ENCODE measurements at places on chromosomes 1 and 21.

DNA sequence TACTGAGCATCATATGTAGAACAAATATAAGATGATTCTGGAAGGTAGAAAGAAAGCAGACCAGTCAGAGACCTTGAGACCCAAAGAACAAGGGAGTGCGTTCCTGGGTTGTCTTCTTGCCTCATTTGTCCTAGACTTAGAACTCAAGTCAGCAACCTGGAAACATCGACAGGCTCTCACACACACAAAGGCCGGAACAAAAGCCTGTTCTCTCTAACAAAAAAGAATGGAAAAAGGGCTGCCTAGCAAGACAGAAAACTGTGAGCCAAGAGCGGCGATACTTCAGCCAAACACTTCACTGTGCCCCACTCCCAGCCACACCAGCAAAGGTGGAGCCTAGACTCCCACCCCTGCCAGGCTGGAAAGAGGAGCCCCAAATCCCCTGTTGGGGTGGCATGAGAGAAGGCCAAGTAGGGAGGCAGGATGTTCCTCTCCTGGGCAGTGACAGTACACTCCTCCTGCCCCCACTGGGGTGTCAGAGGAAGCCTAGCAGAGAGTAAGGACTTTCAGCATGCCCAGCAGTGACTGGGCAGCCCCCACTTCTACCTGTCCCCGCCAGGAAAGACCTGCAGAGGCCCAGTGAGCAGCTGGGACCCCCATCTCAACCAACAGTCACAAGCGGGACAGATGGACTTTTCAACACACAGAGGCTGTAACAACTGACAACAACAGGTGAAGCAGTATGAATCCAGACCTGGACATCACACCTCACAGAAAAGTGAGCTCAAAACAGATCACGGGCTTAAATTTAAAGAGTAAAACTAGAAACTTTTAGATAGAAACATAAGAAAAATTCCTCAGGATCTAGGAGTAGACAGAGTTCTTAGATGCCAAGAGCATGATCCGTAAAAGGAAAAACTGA, 33.0 kb downstream of the MRAP start:
- no peak for DNase-seq

DNA sequence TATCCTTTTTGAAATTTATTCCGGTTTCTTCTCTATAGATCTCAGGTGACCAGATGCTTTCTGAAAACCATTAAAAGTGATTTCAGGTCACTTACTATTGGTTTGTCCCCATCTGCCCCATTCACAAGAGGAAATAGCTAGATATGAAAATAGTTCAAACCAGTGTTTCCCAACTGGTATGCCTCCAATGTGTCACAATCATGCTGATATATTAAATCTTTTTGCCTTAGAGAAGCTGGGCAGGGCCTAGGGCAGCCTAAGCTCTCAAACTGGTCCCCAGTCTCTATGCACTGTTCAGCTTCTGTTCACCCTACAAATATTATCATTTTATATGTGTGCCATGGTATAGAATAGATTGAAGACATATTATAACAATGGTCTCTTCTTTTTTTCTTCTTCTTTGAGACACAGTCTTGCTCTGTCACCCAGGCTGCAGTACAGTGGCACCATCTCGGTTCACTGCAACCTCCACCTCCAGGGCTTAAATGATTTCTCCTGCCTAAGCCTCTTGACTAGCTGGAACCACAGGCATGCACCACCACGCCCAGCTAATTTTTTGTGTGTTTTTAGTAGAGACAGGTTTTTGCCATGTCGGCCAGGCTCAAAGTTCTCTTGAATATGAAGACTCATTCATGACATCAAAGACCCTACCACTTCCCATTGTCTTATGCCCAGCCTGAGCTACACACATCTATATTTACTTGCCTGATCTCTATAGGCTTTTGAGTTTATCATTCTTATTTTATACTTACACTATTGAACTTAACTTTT, 15.7 kb downstream of the PTPN22 start:
- no peak for DNase-seq

DNA sequence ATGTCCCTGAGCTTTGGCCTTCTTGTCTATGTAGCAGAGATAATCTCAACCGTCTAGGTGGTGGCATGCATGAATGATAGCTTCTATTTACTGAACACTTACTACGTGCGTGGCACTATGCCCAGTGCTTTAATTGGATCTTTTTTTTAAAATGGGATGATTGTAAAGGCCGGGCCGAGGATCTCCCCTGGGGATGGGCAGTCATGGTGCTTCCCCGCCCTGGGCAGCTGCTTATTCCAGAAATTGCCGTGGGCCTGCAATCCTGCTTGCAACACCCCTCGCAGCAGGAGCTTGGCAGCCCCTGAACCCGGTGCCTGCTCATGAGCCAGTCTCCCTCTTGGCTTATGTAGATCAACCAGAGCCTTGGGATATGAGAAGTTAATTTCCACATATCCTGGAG, 360.7 kb downstream of the CAMTA1 start:
- DNase-seq = peak; percentile 40

- no peak for DNase-seq
Measured at GRCh38 chr1:162678439-162678838, 46.2 kb downstream of the DDR2 start.

DNA sequence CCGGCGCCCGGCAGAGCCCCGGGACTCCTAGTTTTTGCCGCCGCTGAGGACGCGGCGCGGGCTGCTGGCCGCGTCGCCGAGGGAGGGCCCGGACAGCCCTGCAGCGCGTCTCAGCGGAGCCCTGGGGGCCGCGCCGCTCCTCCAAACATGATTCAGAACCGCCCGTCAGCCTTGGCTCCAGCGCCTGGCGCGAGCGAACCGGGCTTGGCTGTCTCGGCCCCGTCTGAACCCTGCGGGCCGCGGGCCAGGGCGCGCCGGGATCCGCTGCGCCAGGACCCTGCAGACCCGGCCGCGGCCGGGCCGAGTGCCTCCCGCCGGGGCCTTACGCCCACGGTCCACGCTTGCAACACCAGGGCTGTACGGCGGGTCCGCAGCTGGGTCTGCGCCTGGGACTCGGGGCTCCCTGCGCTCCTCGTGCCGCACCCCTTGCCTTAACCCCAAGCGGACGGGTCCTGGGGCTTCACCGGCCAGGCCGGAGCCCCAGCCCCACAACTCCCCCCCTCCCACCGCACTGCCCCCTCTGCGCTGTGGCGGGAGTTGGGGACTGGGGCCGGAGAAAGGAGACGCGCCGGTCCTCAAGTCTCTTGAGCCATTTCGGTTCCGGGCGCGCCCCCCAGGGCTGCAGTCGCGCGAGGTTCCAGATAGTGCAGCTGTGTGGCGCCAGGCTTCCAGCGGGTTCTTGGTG, 48.4 kb upstream of the CD34 start:
- DNase-seq = no peak

GRCh38 chr21:45443595-45444181, 38.7 kb downstream of the COL18A1 start:
- no peak for DNase-seq

DNA sequence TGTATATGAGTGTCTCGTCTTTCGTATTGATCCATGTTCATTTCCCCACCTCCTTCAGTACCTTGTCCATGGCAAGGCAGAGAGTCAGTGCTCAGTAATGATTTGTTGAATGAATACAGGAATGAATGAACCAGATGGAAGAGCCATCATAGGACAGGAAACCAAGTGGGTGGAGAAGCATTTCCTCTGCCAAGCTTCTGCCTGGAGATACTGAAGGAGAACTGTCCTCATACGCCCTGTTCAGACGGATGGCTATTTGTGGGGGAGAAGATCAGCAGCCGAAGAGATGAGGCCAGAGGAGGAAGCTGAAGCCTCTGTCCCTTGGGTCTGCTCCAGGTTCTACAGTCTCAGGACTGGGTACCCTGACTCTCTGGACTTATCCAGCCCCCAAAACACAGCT, 5.8 kb downstream of the FAM43B start:
- no peak for DNase-seq

GRCh38 chr1:233315718-233316301, 11.7 kb upstream of the MAP3K21 start:
- no peak for DNase-seq

- DNase-seq = no peak
Measured at GRCh38 chr1:226349801-226350518, 41.0 kb upstream of the LIN9 start.

GRCh38 chr1:20732588-20733359, at the start of gene SH2D5:
Gene SH2D5, minus strand, starts transcription at chr1:20732703. Its CDS starts 4,659 bp downstream, at chr1:20728044.
- DNase-seq = peak; percentile 65

GRCh38 chr1:26786437-26787380, 1.0 kb upstream of the PIGV start:
- peak; percentile 37 for DNase-seq

GRCh38 chr1:206982216-206982615, 12.0 kb upstream of the FCAMR start:
- peak; percentile 55 for DNase-seq

GRCh38 chr1:175364424-175365076, 172.0 kb upstream of the KIAA0040 start:
- DNase-seq = no peak

GRCh38 chr1:108049178-108049819, 84.3 kb upstream of the VAV3 start:
- no peak for DNase-seq

- DNase-seq = no peak
Measured at GRCh38 chr1:27979859-27980201, 20.1 kb downstream of the XKR8 start.

GRCh38 chr1:37734629-37735591, 30.0 kb downstream of the EPHA10 start:
- DNase-seq = no peak

DNA sequence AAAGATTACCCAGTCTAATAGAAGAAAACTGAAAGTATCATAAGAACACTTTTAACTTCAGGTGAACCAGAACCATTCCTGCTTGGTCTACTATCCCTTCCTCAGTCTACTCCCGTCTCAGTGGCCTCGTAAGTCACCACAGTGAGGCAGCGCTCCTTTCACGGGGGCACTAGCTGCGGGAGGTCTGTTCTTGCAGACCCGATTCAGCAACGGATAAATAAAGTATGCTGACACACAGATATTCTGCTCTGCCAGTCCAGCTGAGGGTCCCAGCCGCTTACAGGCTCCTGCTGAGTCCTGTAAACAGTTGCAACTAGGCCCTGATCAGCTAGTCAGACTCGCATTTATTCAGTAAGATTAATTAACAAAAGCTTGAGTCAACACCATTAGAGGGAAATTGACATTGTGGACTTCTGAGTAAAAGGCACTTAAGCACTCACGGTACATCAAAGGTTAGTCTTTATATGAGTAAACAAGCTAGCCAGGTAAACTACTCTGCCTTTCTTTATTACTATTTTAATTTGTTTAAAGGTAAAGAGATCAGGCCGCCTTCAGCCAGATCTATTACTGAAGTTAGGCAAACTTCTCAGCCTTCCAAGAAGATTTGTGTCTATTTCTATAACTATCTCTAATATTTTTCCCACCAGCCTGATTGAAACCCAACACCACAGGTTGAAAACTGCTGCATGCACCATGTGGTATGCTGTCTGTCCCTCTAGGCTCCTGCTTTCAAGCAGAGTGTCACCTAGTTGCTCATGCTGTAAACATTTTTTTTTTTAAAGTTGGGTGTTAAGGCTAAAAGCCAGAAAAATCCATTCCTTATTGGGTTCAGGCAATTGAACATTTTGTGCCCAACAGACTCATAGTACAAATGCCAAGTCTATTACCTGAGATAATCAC, 87.7 kb downstream of the INTS7 start:
- peak; percentile 78 for DNase-seq

GRCh38 chr1:167659881-167660280, 29.8 kb downstream of the RCSD1 start:
- DNase-seq = no peak

- DNase-seq = no peak
Measured at GRCh38 chr21:14918527-14918926, 146.3 kb downstream of the NRIP1 start.

DNA sequence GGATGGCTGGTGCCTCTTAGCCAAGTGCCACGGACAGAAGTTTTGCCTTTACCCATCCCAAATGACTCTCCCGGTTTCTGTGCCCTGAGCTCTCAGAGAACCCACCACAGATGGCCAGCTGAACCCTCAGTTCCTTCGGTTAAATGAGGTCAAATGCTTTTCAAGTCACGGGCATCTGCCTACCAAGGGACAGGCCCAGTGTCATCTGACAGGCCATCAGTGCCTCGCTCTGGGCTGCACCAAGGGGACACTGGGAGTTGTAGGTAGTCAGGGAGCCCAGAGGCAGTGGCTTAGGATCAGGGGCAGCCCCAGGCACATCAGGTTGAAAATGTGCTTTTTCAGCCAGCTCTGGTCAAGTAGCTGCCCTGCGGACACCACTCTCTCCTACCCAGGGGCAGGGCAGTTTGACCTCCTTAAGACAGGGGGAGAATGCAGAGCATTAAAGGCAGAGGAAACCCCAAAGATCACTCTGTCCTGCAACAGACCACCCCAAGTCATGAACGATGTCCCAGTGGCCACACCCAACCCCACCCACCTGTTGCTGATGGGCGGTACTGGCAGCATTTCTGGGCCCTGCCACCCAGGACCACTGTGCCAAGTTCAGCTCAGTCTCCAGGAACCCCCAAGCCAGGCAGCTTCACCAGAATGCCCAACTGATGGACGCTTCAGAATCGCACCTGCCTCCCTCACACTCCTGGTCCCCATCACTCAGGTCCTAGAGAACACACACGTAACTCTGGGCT, 60.7 kb downstream of the CASZ1 start:
- DNase-seq = no peak

DNA sequence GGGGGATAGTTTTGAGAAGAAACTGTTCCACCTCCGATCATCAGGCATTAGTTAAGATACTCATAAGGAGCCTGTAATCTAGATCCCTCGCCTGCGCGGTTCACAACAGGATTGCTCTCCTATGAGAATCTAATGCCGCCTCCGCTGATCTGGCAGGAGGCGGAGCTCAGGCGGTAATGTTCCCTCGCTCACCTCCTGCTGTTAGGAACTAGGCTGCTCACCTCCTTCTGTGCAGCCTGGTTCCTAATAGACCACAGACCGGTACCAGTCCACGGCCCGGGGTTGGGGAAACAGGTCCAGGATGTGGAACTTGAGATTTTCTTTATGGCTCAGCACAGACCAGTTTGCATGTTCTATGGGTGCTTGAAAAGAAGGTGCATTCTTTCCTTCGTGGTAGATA, 27.2 kb upstream of the FAM3B start:
- DNase-seq = no peak

- DNase-seq = no peak
Measured at GRCh38 chr1:216462066-216462775, 39.0 kb upstream of the USH2A start.

DNA sequence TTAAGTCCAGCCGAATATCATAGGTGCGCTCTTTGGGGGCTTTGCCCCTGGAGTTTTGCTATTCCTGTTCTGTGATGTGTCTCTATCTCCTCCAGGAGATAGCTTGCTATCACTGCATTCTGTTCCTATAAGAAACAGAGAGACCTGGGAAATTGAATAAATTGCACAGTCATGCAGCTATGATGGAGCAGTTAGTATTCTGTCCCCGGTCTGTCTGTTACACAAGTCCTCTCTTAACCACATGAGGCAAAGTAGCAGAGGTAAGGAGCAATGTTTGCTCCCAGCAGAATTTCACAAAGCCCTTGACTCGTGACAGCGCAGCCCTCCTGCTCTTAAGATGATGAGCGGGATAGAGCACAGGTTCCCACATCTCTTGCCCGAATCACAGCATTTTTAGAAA, 63.9 kb upstream of the GRHL3 start:
- no peak for DNase-seq

DNA sequence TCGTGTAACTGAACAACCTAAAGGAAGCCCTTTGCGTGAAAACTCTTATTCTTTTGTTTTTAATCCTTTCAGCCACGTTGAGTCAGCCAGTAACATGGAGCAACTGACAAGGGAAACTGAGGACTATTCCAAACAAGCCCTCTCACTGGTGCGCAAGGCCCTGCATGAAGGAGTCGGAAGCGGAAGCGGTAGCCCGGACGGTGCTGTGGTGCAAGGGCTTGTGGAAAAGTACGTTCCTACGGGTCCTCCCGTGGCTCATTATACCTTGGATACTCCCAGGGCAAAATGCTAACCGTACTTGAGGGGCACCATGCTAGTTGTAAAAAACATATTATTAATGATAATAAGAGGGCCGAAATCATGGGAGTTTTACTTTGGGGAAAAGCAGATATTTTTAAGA, 49.4 kb downstream of the LAMC2 start:
- DNase-seq = no peak
